ENCODE measurements at places on chromosomes 3 and 15. TPM values are rescaled to one million over a fixed set of nuclear protein-coding genes. Genes with fewer than 3 reads are reported as not detected.

The RHOA gene
- 474 TPM for total RNA-seq

The TTLL13 gene
- 0.13 TPM for total RNA-seq

The SCN11A gene
- total RNA-seq, result not detected

The AGBL1 gene
- total RNA-seq, result not detected

The GOLGA6L10 gene
- 1.1 TPM for total RNA-seq
